ENCODE measurements at places on chromosomes 16 and 17.

DNA sequence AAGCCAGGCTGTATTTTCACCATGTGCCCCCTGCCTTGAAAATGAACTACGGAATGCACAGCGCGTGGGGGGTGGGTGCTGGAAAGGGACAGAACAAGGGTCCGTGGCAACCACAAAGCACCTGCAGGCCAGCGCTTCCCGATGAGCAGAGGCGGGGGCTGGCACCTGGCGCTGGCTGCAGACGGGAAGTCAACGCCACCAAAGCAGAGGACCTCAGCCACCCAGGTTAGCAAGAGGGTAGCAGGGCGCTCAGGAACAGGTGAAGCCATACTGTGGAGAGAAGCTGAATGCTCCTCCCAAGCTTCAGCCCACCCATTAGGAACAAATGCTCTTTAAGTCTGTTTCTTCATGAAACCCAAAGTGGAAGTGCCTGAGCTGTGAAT is 64.7 kb downstream of the KLHDC4 start:
- no peak overlapping the region for H3K4me3 ChIP-seq
- no peak for DNase-seq
- H3K27ac ChIP-seq: peak overlapping the region; percentile 38

- DNase-seq: no peak
- H3K27me3 ChIP-seq: no peaks in the 10 kb centered on the region
- H3K4me1 ChIP-seq: peaks cover 6% of the 10 kb centered on the region
- no peak overlapping the region for H3K4me3 ChIP-seq
- H3K27ac ChIP-seq: no peak overlapping the region
Measured at GRCh38 chr16:4588386-4588785, 26.3 kb downstream of the UBALD1 start.

GRCh38 chr16:24918641-24919040 is 72.9 kb downstream of the SLC5A11 start:
- peaks cover 18% of the 10 kb centered on the region for H3K4me1 ChIP-seq
- H3K4me3 ChIP-seq: no peak overlapping the region
- peaks cover 6% of the 10 kb centered on the region for H3K36me3 ChIP-seq
- no peaks in the 10 kb centered on the region for H3K27me3 ChIP-seq
- no peak for DNase-seq

- DNase-seq: peak; percentile 91
- peaks cover 48% of the 10 kb centered on the region for H3K4me1 ChIP-seq
- H3K27me3 ChIP-seq: no peaks in the 10 kb centered on the region
- H3K27ac ChIP-seq: peak overlapping the region; percentile 99
- H3K4me3 ChIP-seq: peak overlapping the region; percentile 99
Measured at GRCh38 chr17:40322358-40323315, 13.7 kb downstream of the RARA start.

DNA sequence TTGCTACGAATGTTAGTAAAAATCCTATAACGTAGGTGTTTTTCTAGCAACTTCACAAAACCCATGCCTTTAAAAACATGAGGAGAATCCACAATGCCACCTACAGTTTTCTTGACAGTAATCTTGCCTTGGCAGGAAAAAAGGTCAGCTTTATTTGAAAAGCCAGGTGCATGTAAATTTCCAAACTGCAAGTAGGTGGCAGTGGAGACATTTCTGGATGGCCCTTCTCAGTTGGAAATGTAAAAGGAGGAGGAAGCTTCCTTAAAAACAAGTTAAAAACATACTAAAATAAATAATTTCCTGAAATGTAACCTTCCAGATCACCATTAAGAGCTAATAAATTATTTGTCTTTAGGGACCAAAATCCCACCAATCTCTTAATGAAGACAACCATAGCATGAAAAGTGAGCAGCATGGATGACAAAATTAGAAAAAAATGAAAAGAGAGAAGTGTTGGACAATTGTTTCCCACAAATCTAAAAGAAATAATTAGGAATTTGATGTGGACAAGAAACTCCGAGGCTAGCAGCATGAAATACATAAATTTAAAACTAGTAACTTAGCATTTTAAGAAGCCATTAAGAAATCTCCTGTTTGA is 152.2 kb downstream of the SNX11 start:
- no peak overlapping the region for H3K27ac ChIP-seq
- no peaks in the 10 kb centered on the region for H3K27me3 ChIP-seq
- H3K4me1 ChIP-seq: no peaks in the 10 kb centered on the region
- DNase-seq: peak; percentile 23
- no peak overlapping the region for H3K4me3 ChIP-seq

GRCh38 chr17:45276031-45276430 is 14.1 kb upstream of the SPATA32 start:
- H3K27ac ChIP-seq: no peak overlapping the region
- no peak overlapping the region for H3K4me3 ChIP-seq
- peaks cover 38% of the 10 kb centered on the region for H3K36me3 ChIP-seq
- H3K27me3 ChIP-seq: no peaks in the 10 kb centered on the region

DNA sequence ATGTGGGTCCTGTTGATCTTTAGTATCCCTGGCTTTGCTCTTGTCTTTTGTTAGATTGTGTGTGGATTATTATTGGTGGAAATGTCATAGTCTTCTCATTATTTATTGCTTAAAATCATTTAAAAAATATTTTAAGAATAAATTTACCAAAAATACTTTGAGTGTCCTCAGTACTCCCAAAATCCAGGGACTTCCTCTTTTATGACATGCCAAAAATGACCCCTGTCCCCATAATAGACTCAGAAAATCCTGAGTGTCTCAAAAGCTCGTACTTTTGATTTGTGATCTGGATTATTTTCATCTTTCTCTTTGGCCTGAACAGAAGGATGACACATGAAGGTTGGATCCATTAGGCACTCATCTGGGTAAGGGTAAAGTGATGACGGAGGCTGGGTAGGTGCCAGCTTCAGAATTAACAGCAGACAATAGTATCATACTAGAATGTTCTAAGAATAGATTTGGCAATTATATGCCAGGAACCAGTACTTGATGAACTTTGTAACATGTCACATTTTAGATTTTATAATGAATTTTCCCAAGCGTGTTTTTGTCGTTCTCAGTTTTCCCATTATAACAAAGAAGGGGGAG is 602.2 kb upstream of the CDH8 start:
- no peak for DNase-seq
- H3K4me3 ChIP-seq: no peak overlapping the region
- no peak overlapping the region for H3K27ac ChIP-seq
- no peaks in the 10 kb centered on the region for H3K36me3 ChIP-seq

GRCh38 chr16:7731141-7731540 is 398.5 kb downstream of the RBFOX1 start:
- no peak overlapping the region for H3K27ac ChIP-seq
- H3K36me3 ChIP-seq: no peaks in the 10 kb centered on the region
- no peak overlapping the region for H3K4me3 ChIP-seq

GRCh38 chr16:89437991-89438390 is 52.4 kb downstream of the ANKRD11 start:
- no peak for DNase-seq
- no peaks in the 10 kb centered on the region for H3K36me3 ChIP-seq
- H3K27me3 ChIP-seq: no peaks in the 10 kb centered on the region
- H3K4me1 ChIP-seq: peaks cover 91% of the 10 kb centered on the region

- H3K4me1 ChIP-seq: no peaks in the 10 kb centered on the region
- no peaks in the 10 kb centered on the region for H3K36me3 ChIP-seq
- no peak for DNase-seq
Measured at GRCh38 chr16:49491106-49491670, 117.6 kb downstream of the C16orf78 start.

Data from T-cell (primary cell).